ENCODE measurements at places on chromosomes 16 and 17.

- DNase-seq, result peak; percentile 6
Measured at GRCh38 chr17:51000835-51001638, 119.6 kb downstream of the SPAG9 start.

DNA sequence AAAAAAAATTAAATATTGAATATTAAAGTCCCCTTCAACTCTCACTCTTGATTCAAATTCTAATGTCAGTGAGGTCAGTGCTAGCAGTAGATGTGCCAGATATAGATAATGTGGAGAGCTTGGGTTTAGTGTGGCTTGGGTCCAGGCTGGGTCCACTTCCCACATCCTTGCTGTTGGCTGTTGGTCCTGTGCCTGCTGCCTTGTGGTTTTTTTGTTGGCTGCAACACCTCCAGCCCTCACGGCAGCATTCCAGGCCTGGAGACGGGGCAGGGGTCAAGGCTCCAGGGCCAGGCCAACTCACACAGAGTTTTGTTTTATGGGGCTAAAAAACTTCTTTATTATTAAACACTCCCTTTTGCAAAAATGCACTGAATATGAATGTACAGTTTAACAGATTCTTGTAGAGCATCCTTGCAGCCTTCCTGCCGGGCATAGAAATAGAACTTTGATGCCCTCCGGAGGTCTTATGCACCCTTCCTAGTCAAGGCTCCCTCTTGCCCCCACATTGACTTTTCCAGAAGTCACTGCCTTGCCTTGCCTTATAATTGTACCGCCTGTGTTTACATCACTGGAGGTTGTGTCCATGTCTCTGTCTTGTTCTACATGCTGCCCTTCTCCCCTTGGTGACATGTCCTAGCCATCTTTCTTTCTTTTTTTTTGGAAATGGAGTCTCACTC, 25.5 kb upstream of the MYO15B start:
- no peak for DNase-seq

DNA sequence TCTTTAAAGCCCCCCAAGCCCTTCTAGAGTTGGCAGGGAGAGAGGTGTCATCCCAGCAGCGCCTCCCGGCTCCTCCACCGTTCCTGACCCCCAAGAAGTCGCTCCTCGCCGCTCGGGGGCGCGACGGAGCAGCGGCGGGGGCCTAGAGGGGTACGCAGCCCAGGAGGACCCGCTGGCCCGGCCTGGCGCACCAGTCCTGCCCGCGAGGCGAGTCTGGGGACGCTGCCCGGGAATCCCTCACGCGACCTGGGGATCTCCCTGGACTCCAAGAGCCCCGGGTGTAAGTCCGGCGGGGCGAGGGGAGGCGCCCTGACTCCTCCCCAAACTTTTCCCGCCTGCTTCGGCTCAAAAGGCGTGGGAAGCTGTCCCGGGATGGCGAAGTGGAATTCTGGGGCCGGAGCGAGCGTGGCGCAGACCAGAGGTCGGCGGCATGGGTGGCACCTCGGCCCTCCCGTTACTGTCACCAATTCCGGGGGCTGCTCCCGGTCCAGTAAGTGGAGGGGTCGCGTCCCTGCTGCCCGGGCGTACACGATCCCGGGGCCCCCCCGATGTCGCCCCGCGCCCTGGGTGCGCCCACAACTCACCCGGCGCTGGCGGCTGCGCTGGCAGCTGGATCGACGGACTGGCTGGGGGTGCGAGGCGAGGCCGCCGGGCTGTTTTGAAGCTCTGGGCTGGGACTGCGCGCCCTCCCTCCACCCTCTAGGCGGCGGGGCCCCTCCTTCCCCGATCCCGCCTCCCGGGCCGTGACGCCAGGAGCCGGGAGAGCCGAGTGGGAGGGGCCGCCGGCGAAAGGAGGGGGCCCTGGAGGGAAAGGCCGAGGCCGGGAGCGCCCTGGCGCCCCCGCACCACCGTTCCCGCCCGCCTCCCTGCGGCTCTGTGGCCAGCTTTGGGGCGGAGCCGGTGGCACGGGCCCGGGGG, at the start of gene EMP2:
Gene EMP2 (minus strand): TSS at position 634 of the 918 bp plus-strand sequence. CDS start 32,981 bp downstream, outside the sequence.
- peak; percentile 20 for DNase-seq

DNA sequence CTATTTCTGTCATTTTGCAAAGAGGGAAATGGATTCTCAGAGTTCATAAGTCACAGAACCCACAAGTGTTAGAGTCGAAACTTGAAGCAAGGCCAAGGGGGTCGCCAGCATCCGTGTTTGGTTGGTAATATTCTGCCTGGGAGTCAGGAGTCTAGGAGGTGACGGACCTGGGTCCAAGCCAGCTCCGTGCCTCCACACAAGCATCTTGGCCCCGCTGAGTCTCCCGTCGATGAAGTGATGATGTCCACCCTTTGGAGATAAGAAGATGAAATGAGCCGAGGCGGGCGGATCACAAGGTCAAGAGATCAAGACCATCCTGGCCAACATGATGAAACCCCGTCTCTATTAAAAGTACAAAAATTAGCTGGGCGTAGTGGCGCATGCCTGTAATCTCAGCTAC, 53.2 kb upstream of the TNRC6C start:
- DNase-seq, result no peak

DNA sequence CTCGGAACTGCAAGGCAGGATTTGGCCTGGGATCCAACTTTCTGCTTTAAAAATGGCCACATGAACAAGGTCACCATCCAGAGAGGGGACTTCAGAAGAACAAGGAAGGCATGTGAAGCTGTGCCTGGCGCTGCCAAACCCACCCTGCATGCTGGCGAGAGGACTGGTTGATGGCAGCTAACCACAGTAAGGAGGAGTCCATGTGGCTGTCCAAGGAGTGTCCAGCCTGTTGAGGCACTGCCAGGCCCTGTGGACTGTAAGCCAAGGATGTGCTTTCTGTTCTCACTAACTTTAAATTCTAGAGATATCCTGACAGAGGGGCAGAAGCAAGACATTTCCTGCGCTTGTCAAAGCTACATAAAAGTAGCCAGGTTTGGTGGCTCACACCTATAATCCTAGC, 40.4 kb downstream of the CDK5R1 start:
- DNase-seq, result no peak

- no peak for DNase-seq
Measured at GRCh38 chr17:46025060-46025459, 26.0 kb downstream of the STH start.

GRCh38 chr16:27193300-27193990, 9.9 kb upstream of the KDM8 start:
- DNase-seq, result no peak

GRCh38 chr17:50097455-50097854, 2.3 kb downstream of the PDK2 start:
- no peak for DNase-seq

DNA sequence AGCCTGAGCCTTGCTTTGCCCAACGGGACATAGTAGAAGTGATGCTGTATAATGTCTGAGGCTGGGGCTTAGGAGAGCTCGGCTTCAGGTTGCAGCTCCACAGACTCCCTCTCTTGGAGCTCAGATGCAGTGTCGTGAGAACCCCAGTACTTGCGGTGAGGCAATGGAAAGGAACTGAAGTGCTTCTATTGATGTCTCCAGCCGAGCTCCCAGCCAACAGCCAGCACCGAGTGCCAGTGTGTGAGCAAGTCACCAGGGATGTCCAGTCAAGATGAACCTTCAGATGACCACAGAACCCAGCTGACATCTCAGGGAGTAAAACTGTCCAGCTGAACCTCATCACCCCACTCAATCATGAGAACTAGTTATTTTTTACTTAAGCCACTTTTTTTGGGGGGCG, 268.1 kb downstream of the IRF8 start:
- no peak for DNase-seq

GRCh38 chr17:59496178-59496577, 69.2 kb upstream of the DHX40 start:
- no peak for DNase-seq

DNA sequence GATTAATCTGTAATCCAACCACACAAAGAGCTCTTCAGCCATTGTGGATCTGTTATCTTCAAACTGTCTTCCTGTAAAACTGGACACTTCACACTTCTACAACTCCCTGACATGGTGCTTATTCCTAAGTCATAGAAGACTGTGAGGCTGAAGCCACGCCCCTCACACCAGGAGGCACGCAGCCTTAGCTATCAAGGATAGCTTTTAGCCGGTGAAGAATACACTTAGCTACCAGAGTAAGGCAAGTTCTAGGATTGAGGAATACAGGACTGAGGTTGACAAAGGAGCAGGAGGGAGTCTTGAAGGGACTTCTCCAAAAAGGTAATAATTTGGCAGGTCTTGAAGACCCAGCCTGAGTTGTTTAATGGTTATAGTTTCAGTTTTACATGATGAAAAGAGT, 79.8 kb upstream of the GAS7 start:
- DNase-seq, result no peak

DNA sequence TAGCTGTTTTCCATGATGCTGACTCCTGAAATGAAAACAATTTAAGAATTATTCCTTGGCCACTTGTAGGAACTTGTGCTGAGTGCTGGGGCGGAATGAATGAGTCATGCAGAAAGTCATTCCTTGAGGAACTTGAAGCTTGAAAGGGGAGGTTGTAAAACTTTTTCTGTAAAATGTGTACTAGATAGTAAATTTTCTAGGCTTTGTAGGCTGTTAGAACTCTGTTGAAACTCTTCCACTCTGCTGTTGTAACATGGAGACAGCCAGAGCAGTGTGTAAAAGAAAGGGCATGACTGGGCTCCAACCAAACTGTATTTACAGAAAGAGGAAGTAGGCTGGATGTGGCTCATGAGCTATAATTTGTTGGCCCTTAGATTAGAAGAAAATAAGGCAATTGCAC, 46.1 kb downstream of the ABCA8 start:
- DNase-seq, result no peak

GRCh38 chr16:57945740-57946138, 25.2 kb downstream of the CNGB1 start:
- no peak for DNase-seq

- DNase-seq, result no peak
Measured at GRCh38 chr16:11178424-11178823, 77.6 kb downstream of the SOCS1 start.

DNA sequence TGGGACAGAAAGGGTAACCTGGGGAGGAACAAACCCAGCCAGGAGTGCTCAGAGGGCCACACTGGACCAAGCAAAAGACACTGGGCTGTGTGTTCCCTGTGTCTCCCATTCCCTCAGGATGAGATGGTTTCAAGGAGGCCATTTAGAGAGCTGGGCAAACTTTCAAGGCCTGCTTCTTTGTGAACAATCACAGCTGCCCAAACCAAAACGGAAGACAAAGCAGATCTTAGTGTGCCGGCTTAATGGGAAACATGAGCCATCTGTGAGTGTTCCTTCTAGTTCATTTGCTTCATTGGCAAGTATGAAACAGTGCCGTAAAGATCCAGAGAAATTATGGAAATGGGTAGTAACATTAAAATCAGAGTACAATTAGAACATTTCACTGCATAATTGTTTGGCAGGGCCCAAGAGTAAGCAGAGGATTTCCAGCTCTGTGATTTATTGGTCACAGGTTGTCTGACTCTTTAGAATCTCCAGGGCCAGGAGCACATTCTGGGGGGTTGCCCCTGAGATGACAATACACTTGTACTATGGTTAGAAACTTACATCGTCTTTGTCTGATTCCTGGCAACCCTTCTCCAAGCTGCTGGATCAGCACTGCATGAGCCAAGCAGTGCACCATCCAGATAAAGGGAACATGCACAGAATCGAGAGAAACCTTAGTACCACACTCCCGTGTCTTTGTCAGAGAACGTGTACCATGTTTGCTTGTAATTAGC, 412.1 kb downstream of the RBFOX1 start:
- no peak for DNase-seq

DNA sequence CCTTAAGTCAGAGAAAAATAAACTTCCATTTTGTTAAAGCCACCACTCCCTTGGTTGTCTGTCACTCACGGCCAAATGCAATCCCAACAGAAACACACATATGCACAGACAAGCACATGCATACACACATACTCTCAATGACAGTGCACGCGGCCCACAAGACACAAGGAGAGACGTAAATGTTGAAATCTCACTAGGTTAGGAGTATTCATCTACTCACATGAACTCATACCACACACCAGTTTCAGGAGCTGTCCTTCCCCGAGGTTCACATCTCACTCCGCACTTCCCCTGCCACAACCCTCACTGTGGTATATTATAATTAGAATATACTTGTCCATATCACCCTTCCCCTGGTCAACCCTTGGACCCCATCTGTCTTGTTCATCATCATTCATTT, 30.5 kb upstream of the CRYBA1 start:
- no peak for DNase-seq

- no peak for DNase-seq
Measured at GRCh38 chr17:50457621-50458020, 11.1 kb downstream of the CHAD start.

DNA sequence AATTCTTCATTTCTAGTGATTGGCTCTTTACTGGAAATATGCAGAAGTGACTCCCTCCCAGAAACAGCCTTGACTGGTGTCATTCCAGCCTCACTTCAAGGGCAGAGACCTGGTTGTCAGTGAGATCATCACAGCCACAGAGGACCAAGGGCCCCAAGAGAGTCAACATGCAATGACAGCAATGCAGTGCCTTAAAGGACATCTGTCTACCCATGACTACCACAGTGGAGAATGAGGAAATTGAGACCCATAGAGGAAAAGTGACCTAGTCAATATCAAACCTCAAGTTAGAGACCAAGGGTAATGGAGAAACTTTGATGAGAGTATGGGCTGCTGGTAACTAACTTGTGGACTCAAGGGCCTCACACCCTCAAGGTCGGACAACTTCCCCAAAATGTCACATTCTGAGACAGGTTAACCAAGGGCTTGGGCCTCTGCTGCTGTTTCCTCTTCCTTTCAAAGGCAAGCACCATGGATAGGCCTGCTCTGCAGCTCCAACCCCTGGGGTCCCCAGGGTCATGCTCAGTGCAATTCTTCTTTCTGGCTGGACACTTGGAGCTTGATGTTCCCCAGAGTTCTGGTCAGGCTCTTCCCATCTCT, 11.3 kb downstream of the NOG start:
- no peak for DNase-seq

DNA sequence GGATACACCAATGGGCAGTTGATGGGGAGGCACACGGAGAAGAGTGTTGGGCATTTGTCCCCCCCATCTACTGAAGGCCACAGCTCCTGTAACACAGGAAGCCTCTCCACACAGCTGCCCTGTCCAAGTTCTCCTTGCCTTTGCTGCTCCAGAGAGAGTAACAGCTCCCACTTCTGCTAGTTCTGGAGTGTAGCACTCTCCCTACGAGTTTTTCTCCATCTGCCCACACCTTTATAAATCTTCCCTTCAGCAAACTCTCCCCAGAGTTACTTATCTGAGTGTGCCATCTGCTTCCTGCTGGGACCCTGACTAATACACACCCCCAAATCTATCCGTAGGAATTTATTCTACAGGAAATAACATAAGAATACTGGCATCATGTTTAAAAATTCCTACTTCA, 42.6 kb upstream of the ERN1 start:
- no peak for DNase-seq
